Panc1 (cell line): ENCODE measurements at places on chromosomes 16 and 17.

- peak; percentile 28 for DNase-seq
Measured at GRCh38 chr17:32755045-32755805, 121.7 kb downstream of the MYO1D start.

DNA sequence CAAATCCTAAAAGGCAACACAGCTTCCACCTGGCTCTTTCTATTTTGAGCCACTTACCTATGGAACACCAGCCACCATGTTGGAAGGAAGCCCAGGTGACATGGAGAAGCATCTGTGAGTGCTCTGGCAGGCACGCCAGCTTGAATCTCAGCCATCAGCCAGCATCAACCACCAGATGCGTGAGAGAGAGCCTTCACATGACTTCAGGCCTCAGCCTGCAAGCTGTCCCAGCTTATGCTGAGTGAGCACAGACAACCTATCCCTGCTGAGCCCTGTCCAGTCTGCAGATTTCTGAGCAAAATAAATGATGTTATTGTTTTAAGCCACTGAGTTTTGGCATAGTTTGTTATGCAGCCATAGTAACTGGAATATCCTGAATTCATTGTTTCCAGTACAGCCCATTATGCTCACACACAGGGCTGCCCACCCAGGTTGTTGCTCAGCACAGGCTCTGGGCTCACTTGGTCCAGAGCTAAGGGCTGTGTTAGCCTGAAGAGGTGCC, 35.1 kb downstream of the TMEM238L start:
- no peak for DNase-seq

- DNase-seq = no peak
Measured at GRCh38 chr16:79843631-79844043, 243.1 kb upstream of the MAF start.

DNA sequence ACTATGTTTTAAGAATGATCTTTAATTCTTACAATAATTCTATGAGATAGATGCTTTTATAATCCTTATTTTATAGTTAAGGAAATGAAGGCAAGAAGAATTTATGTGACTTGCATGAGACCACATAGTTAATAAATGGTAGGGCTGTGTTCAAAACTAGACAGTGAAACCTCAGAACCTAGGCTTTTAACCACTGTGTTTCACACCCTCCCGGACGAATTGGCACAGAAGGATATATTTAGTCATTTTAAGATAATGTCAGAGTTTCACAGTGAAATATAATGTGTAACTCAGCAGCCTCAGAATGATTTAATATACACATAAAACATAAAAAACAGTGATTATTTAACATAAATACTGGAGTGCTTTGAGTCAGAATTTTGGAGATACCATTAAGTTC, 57.0 kb downstream of the NSRP1 start:
- DNase-seq = no peak

GRCh38 chr17:15424521-15424920, 42.9 kb downstream of the CDRT4 start:
- DNase-seq = no peak

- no peak for DNase-seq
Measured at GRCh38 chr17:18167421-18167820, 16.2 kb upstream of the ALKBH5 start.

DNA sequence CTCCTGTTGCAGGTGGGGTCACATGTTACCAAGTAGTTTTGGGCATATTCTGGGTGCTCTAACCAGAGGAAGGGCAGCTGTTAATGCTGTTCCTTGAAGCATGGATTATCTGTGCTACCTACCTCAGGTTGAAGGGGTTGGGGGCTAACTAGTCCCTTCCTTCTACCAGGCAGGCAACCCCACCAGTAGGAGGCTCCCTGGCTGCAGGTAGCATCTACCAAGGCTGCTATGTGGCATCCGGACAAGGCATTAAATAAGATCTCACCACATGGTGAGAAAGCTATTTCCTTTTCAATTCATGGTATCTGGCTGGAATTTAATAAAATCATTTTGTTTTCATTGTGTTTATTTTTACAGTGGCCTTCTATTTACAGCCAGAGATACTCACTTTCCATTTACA, 62.5 kb downstream of the CACNG3 start:
- no peak for DNase-seq

GRCh38 chr16:58021661-58022551, 3.6 kb upstream of the MMP15 start:
- DNase-seq = no peak

DNA sequence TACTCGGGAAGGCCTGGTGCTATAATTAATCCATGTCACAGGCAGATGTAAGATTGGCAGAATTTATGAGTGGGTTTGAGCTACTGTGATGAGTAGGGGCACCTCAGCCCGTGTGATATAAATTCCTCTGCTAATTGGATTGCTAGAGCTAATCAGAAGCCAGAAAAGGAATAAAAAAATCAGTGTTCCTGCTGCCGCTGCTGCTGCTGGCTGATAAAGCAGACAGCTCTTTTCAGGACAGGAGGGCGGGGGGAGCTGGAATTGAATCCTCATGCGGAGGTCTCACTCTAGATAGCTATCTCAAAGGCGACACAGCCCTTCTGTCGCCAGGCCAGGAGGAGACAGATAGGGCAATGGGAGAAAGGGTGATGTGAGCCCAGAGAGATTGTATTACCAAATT, 182.7 kb upstream of the ZFHX3 start:
- DNase-seq = no peak

DNA sequence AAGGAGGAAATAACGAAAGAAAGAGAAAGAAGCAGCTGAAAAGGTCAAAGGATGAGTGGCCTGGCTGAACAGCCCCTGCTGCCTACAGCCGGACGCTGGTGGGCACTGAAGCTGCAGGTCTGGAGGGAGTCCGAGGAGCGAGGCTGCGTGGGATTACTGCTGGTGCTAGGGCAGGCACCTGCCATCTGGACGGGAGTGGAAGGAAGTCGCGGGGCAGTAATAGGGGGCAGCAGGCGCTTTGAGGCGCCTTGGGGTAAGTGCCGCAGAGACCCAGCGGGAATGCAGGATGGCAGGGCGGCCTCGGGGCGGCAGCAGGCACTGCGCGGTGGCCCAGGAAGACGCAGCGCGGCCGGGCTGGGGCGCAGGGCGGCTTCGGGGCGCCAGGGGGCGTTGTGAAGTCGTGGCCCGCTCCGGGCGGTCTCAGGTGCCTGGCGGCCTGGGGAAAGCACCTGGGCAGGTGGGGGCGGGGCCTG, 303 bp upstream of the SCNN1G start:
- peak; percentile 33 for DNase-seq

GRCh38 chr17:67747681-67748235, 30.0 kb downstream of the NOL11 start:
- no peak for DNase-seq

GRCh38 chr17:29160253-29160652, 19.9 kb downstream of the MYO18A start:
- no peak for DNase-seq

DNA sequence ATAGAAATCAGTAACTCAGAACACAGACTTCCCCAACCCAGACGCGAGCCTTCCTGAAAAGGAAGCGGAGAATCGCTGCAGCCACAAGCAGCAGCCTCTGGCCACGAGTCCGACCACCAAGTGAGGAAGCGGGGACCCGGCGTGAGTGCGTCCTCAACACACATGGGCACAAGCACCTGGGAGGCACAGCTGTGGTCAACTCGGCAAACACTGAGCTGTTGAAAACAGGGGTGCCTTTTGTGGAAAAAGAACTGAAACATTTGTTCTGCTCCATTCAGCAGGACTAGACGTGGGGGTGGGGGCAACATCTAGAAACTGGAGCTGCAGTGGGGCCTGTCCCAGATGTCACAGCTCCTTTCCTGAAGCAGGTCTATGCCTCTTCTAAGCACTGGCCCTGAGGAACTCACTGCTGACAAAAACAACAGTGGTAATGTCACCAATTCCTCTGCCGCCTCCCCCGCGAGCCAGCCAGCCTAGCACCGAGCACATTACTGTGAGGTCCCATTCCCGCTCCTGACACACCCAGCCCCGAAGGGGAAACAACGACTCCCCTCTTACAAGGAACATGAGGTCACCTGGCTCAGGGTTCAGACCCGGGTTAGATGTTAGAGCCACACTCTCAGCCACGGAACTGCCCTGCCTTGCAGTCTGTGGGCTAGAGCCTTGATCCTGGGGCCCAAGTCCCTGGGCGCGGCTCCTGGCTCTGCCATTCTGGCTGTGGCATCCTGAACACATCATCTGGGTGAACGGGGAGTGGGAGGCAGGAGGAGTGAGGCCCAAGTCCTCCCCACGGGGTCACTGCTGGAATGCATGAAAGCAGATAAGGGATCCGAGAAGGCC, 29.0 kb downstream of the KDM8 start:
- DNase-seq = no peak

- DNase-seq = no peak
Measured at GRCh38 chr16:70800311-70800710, 647 bp downstream of the VAC14 start.

DNA sequence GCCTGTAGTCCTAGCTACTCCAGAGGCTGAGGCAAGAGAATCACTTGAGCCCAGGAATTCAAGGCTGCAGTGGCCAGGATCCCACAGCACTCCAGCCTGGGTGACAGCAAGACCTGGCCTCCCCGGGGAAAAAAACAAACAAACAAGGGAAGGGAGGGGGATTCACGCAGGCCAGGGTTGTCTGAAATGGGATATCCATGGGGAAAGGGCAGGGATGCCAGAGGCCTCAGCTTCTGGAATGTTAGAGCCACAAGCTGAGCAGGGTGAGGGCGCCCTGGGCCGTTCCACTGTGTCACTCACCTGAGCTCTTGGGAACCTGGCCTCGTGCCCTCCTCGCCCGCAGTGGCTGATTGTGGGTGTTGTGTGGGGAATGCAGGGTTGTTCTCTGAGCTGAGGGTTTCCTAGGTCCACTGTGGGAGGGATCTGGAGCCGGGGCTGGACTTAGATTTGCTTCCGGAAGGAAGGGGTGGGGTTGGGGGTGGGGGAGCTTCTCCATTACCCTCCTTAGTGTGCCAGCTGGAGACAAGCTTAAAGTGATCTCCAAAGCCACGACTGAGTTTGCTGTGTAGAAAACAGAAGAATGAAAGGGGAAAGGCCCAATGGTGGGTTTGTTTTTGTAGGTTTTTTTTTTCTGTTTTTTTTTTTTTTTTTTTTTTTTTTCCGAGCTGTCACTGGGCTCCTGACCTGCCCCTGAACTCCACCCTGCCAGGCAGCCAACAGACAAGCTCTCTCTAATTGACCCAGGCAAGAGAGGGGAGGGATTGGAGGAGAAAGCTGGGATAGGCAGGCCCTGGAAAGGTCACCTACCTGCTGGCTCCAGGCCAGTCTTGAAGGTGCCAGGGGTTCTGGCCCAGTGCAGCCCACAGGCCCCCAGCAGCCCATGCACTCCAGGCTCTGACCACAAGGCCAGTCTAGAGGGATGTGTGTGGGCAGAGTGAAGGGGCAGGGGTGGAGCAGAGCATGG, at the start of gene SULT1A1:
Gene SULT1A1, minus strand, starts transcription at position 414 of the 964 bp plus-strand sequence. CDS start 1,189 bp downstream, outside the sequence.
- no peak for DNase-seq

DNA sequence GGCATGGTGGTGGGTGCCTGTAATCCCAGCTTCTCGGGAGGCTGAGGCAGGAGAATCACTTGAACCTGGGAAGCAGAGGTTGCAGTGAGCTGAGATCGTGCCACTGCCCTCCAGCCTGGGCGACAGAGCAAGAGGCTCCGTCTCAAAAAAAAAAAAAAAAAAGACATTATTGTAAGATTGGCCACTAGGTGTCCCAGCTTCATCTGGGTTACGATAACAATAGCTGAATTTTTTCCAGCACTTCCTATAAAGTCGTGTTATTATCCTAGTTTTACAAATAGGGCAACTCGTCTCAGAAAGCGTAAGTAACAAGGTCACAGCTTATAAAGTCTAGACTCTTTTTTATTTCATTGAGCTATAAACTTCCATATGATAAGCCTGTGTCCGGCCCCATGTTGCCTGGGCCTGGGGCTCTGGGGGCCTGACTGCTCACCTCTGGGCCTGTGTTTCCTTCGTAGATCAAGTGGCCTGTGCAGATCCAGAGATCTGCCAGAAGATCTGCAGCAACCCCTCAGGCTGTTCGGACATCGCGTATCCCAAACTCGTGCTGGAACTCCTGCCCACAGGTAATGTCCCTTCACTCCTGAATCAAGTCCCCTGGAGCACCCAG, 60.5 kb downstream of the SLC5A11 start:
- DNase-seq = no peak

DNA sequence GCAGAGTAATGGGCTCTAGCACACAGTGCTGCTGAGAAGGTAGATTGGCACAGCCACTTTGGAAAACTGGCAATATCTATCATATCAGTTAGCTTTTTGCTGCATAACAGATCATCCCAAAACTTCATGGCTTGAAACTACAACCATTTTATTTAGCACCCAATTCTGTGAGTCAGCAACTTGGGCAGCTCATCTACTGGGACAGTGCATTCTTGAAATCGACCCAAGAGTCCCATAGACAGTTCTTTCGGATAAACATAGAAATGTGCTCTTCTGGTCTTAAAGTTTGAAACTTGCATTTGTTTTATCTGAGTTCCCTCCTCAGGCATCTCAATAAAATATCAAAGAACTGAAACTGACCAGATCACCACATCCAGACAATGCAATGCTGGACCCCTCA, 76.7 kb downstream of the CEP112 start:
- DNase-seq = no peak

GRCh38 chr16:80309178-80309577, 231.6 kb upstream of the DYNLRB2 start:
- DNase-seq = no peak

- no peak for DNase-seq
Measured at GRCh38 chr17:13560935-13561334, 40.8 kb downstream of the HS3ST3A1 start.

- no peak for DNase-seq
Measured at GRCh38 chr17:81911277-81911961, at the start of gene PCYT2. TSS of gene PCYT2 (minus strand) at chr17:81911399. CDS start at chr17:81911355, 44 bp downstream.

DNA sequence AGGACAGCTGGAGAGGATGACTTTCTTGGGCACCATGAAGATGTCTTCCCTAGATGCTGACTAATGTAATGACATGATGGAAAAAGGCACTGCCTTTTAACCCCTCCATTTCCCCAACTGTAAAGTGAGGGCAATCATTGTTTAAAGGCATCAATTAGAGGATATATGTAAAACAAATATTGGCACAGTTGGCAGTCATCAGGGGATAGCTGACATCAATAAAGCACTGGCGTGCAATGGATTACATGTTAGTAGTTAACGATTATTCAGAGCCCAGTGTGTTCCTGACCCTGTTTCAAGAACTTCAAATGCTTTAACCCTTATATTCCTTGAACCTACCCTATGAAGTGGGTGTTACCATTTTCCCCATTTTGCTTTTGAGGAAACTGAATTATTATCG, 100.7 kb downstream of the TMEM114 start:
- no peak for DNase-seq
